Stimulated activated CD4-positive, alpha-beta T cell treated with anti-CD3 and anti-CD28 coated beads, Interleukin-2, amount 100 ng/mL, for 24 hours (primary cell): ENCODE measurements at places on chromosomes 3 and 15.

DNA sequence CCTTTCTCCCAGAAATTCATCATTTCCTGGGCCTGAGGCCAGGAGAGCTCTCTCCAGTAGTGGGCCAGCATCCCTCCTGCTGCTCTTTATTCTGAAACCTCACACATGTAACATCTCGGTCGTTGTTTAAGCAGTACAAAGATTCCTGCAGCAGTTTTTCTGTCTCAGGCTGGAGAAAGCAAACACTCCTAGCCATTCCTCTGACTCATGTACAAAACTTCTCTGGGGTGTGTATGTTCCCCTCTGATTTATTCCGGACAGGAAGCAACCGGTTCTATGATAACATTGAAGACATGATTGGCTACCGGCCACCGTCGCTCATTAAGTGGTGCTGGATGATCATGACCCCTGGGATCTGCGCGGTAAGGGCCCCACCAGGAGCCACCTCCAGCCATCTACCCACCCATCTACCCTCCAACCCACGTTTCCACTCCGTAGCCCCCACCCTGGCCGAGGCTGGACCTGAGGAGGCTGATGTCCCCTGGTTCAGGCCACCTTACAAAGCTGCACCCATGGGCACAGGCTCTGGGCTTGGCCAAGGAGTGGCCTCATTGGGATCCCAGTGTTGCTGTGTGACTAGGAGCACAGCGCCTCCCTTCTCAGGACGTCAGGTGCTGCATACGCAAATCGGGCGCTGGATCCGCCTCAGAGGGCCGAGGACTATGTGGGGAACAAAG, 58.6 kb upstream of the SLC6A1 start:
- no peak for DNase-seq

DNA sequence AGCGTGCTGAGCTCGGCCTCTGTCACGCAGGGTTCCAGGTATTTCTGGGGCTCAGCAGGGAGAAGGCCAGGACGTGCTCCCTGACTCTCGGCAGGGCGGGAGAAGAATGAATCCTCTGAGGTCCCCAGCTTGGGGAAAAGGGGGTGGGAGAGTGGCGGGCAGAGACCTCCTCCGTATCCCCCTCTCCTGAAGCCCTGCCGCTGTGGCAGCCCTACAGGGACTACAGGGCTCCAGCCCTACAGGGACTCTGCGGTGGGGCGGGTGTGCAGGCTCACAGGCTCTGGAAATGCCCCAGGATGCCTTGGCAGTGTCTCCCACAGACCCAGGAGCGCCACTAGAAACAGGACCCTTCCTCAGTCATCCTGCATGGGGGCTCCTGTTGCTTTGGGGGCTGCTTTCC, 46.2 kb downstream of the HMCES start:
- DNase-seq, result no peak

- peak; percentile 12 for DNase-seq
Observed at GRCh38 chr15:101535170-101535902, 45.8 kb upstream of the PCSK6 start.

DNA sequence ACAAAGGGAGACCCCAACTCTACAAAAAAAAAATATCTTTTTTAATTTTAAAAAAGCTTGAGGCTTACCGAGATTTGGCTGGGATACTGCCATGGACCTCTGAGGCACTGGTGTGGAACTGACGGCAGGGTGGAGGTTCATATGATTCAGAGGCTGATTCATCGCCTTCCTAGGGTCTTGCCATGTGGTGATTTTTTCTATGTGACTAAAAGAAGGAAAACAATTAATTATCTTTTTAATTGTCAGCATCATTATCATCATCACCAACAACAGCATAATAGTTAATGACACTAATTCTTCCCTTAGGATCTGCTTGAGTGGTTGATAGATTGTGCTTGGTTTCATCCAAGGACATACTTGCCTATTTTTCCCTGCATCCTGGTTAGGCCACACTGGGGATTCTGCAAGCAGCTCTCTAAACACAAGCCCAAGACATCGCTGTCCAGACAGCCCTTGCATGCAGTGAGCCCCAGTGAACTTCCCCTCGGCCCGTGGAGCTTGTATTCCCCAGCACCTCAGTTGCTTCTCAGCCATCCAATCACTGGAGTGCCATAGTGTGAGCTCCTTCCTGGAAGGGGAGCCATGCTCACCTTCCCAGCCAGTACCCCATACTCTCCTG, 84.9 kb downstream of the WWTR1 start:
- no peak for DNase-seq

GRCh38 chr3:48306860-48307530, 26.5 kb downstream of the SPINK8 start:
- DNase-seq, result no peak

DNA sequence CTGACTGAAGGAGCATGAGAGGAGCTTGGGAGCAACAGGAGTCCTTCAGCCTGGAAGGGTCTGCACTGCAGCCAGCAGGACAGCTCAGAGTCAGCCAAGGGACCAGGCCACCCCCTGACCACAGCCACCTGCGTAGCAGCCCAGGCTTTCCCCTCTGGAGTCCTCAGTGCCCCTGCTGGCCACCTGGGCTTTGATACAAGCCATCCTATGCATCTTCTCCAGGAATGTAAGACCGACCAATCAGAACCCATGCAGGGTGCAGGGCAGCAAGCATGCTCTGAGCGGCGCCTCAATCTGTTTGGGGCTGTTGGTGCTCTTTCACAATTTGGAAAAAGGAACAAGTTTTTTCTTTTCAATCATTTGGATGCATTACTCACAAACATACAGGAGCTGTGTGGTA, 52.0 kb downstream of the DZIP1L start:
- no peak for DNase-seq

GRCh38 chr3:146605106-146605505, at the start of gene PLSCR5:
PLSCR5 (minus strand) TSS chr3:146605346; CDS start chr3:146605212, 134 bp downstream.
- DNase-seq, result no peak

GRCh38 chr3:169404520-169404890, 259.0 kb downstream of the MECOM start:
- no peak for DNase-seq

DNA sequence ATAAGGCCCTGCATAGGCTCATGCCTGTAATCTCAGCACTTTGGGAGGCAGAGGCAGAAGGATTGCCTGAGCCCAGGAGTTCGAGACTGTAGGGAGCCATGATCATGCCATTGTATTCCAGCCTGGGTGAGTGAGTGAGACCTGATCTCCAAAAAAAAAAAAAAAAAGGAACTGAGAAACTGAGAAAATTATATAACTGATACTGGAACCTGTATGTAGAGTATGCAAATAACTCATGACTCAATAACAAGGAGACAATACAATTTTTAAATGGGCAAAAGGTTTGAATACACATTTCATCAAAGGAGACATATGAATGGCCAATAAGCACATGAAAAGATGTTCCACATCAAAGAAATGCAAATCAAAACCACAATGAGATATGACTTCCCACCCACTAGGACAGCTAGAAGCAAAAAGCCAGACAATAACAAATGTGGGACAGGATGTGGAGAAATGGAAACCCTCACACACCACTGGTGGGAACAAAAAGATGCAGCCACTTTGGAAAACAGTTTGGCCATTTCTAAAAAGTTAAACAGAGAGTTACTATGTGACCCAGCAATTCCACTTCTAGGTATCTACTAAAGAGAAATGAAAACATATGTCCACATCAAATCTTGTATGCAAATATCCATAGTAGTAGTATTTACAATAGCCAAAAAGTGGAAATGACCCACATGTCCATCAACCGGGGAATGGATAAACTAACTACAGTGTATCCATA, 70.7 kb downstream of the IQSEC1 start:
- DNase-seq, result no peak

DNA sequence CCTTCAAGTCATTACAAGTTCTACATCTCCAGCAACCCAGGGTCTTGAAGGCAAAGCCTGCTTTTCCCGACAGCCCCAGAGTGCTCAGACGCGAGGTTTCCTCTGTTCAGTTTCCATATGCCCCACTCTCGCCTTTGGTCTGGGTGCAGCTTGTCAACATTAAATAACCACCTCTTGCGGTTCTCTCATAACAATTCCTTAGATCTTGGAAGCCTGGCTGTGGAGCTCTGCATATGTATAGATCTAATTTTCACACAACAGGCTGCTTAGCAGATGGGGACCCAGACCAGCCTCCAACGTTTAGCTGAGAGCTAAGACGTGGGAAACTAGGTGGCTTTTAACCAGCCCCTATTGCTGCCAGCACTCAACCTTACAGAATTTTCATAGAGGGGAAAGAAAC, 295.5 kb downstream of the RPLP1 start:
- no peak for DNase-seq

DNA sequence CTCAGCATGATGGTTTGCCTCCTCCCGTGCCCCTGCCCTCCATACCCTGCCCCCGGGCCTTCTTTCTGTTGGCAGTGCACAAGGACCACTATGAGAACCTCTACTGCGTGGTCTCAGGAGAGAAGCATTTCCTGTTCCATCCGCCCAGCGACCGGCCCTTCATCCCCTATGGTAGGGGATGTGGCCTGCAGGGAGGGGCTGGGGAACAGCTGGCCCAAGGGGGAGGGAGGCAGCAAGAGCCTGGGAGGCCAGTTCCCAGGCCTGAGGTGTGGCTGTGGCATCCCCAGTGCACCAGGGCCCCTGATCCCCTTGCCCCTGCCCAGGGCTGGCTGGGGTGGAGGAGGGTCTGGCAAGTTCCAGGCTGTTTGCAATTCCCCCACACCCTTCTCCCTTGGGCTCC, 2.6 kb upstream of the PLA2G4B start:
- no peak for DNase-seq

GRCh38 chr3:51929420-51930003, 12.2 kb downstream of the RRP9 start:
- DNase-seq, result no peak

- no peak for DNase-seq
Observed at GRCh38 chr15:78977091-78977571, 32.3 kb upstream of the CTSH start.

DNA sequence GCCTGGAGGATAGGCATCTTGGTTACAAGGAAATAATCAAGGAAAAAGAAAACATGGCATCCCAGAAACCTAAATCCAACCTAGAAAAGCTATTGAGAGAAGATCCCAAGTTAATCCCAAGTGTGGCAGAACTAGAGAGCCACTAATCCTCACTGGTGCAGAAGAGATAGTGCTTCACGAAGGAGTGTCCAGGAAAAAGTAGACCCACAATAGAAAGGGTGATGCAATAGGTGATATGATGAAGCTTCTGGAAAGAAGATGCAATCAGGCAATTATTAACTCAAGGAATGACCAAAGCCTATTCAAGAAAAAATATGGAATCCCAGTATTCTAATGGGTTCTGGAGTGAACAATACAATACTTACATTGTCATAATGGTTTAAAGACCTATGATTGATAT, 95.2 kb downstream of the AQP9 start:
- DNase-seq, result no peak

GRCh38 chr3:39426312-39426711, 19.8 kb downstream of the RPSA start:
- no peak for DNase-seq

- DNase-seq, result no peak
Observed at GRCh38 chr3:137762674-137763593, 1.2 kb upstream of the SOX14 start.

- DNase-seq, result no peak
Observed at GRCh38 chr15:88208396-88208795, 48.1 kb downstream of the NTRK3 start.

DNA sequence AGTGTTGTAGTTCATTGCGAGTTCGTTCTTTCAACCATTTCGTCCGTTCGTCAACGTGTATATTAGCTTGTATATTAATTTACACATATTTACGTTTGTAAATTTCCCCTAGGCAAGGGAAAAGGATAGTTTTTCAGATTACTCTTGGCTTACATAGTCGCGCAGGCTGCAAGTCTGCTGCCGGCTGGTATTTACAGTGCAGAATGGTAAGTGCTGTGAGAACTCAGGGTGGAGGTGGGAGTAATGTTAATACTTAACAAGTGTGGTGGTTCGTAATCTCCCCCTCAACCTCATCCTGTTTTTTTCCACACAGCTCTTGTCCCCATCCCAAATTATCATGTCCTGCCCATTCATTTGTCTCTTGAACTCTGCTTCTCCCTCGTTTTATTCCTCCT, 766 bp downstream of the FAM98B start:
- no peak for DNase-seq

DNA sequence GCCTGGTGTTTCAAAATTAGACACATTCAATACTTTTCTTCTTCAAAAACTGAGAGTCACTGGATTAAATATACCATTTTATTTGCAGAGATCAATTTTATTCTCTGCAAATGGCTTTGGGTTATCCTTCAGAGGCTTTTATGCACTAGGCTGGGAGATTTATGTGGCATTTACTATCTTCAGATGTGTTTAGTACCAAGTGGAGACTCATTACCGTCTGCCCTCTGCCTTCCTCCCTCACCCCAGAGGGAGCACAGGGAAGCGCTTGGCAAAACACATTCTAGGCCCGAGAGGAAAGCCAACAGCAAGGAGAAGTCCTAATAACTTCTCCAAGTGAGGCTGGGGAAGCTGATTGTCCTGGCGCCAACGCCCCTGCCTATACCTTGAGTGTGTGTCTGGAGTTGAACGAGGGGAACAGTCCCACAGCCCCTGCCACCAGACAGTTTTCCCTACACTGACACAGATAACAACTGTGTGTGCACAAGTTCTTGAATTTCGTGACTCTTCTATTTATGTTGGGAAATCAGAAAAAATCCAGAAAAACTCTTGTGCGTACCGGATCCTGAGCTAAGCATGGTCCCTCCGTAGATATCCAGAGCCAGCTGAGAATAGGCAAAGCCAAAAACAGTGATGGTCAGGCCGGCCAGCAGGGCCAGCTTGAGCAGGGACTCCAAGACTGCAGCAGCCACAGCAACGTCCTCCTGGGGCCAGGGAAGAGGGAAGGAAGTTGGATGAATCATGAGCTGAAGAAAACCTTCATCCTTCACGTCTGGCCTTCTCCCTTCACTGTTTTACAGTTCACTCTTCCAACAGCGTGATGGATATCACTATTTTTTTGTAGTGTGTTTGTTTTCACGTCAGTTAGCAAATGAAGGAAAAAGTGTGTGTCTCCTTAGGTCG, 26.6 kb downstream of the RFT1 start:
- no peak for DNase-seq
